ENCODE measurements at places on chromosomes 13 and 19.

DNA sequence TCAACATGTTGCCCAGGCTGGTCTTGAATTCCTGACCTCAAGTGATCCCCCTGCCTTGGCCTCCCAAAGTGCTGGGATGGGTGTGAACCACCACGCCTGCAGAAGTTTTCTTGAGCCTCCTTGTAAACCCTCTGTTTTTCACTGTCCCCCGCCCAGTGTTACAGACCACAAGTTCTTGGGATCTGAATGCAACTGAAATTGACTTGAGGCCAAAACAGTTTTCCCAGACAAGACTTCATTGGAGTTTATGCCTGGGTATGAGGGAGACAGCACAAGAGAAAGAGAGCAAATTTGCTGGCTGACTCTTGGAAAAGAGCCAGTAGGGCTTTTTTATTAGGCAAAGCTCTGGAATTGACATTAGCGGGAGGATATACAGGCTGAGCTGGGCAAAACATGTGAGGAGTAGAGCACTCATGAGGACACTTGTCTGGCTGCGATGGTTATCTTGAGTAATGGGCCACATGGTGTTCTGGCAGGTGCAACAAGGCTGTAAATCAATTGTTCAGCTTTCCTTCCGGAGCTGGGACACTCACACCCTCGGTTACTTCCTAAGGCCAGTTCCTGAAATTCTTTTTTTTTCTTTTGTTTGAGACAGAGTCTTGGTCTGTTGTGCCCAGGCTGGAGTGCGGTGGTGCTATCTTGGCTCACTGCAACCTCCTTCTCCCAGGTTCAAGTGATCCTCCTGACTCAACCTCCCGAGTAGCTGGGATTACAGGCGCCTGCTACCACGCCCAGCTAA is 12.7 kb upstream of the HNRNPL start:
- no peak for DNase-seq

DNA sequence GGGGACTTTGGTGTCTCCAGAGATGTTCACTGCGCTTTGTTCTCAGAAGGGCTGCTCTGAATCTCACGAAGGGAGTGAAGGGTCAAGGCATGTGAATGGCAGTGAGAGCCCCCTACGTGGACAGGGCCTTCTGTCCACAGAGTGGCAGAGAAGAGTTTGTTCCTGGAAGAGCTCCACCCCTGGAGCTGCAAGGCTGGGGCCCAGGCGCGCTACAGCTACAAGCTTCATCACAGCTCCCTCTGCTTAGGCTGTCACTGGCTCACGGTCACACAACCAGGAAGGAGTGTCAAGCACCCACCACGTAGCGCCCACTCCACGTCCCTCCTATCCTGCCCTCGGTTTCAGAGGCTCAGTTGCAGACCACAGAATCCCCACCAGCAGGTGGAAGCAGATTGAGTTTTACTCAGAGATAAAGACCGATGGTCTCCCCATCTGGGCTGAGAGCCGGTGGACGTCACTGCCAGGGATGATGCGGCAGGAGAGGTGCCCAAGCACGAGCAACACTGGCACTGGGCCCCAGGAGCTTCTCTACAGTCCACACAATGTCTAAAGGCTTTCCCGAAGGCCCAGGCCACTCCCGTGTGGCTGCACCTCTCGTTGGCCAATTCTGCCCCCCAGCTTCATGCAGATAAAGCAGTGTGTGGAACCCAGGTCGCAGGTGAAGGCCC is 23.0 kb upstream of the TFDP1 start:
- DNase-seq = no peak

DNA sequence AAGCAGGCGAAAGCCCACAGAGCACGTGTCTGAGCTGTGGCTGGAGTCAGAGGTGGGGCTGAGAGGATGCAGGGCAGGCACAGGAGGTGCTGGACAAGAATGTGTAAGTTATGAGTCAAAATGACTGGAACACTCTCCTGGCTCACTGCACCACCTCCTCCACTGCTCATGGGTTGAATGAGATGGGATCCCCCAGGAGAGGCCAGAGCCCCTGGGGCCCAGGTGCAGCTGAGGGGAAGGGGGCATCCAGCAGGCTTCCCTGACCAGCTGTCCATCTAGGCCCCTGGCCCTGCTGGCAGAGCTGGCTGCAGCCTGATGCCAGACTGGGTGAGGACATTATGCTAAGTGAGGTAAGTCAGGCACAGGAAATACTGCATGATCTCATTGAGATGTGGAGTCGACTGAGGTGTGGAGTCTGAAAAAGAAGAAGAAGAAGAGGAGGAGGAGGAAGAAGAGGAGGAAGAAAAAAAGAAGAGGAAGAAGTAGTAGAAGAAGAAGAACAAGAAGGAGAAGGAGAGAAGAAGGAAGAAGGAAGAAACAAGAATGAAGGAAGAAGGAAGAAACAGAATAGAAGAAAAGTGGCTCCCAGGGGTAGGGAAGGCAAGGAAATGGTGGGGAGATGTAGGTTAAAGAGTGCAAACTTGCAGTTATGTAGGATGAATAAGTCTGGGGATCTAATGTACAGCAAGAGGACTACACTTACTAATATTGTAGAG is 747.4 kb downstream of the UQCRFS1 start:
- no peak for DNase-seq

GRCh38 chr19:7994928-7995809 is 10.3 kb downstream of the ELAVL1 start:
- no peak for DNase-seq

- DNase-seq = no peak
Measured at GRCh38 chr19:35885225-35885738, 15.1 kb downstream of the NFKBID start.

DNA sequence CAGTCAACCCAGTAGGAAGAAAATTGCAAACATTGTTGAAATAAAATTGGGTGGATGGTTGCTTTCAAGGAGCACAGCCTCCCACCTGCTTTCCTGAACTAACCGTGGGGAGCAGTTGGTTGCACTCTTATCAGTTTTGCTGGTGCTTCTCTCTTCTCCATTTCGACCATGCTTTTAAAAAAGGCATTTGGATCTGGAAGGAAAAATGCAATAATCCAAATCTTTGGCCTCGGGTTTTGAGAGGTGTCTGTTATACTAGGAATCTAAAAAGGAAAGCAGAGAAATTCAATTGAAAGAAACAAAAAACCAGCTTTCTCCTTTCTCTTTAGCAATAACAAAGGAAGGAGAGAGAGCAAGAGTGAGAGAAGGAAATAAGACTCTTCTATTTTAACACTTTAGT is 113.6 kb upstream of the ARGLU1 start:
- no peak for DNase-seq

DNA sequence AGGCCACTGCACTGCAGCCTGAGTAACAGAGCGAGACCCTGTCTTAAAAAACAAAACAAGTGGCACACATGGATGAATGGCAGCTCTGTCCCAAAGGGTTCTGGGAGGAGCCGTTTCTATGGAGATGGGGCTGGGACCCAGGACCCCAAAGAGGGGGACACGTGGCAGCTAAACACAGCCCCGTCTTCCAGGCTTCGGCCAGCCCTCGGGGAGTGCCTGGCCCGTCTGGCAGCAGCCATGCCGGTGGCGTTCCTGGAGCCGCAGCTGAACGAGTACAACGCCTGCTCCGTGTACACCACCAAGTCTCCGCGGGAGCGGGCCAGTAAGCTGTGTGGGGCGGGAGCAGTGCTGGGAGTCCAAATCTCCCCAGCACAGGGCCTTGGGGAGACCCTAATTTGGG is 82.4 kb downstream of the RYR1 start:
- no peak for DNase-seq

DNA sequence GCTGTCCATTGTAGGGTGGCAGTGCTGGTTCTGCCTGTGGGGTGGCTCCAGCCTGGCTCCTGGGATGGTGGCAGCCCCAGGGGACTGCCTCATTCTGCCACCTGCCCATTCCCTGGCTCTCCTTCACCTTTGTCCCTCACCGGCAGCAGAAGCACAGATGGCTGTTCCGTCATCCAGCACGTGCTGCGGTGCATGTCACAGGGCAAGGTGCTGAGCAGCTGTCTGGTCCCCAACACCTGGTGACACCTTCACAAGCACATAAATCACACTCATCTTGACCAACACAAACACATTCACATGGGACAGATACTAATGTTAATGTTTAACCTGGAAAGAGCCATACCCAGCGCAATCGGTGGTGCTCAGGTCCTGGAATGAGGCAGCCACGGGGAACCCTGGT is 126.8 kb downstream of the UQCRFS1 start:
- DNase-seq = no peak

- no peak for DNase-seq
Measured at GRCh38 chr19:14732510-14732909, 42.7 kb downstream of the ZNF333 start.

DNA sequence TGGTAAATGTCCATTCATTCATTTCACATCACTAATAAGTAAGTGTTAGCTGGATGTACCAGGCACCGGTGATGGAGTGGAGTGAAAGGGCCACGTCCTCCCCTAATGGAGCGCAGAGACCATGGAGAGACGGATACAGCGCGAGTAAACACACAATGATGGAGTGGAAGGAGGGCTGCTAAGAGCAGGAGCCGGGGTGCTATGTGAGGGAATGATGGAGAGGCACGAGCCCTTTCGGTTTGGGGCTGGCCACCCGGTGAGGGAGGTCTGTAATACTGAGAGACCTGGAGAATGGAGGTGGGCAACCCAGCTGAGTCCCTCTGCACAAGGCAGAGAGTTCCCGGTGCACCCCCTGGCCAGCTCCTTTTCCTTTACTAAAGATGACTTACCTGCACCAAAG is 53.7 kb downstream of the PEPD start:
- no peak for DNase-seq

- no peak for DNase-seq
Measured at GRCh38 chr19:2306971-2307370, 983 bp downstream of the LINGO3 start.

DNA sequence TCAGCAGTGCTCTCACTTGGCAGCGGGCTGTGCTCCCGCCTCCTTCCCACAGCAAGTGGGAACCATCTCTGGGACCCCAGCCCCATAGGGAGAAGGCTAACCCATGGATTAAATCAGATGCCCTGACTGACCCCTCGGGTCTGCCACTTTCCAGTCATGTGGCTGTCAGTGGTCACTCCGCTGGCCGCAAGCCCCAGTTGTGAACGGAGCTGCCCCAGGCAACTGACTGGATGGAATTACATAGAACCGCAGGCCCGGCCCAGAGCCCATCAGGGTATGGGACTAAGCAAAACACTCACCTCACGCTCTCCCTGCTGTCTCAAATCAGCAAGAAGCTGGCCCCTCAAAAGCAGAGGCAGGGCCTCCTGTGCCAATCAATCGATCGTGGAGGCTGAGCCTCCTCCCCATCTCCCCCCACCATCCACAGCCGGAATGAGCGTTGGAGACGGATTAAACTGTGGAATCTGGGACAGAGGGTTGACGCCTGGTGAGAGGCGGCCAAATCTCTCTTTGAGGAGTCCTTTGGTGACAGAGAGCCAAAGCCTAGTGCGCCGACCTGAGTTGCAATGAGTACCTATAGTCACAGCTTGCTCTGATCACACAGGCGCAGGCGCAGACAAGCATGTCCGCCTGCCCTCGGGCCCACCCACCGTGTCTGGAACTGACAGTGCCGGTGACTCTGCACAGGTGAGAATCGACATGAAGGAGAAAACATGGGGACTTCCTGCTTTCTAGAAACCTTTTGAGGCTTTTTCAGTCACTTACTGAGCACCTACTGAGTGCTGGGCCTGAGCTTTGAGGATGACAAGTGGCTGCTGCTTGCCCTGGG is 38.7 kb downstream of the PBX4 start:
- no peak for DNase-seq

GRCh38 chr19:10706990-10707389 is 5.8 kb downstream of the QTRT1 start:
- DNase-seq = no peak

GRCh38 chr13:26656919-26657318 is 99.4 kb downstream of the WASF3 start:
- DNase-seq = no peak

DNA sequence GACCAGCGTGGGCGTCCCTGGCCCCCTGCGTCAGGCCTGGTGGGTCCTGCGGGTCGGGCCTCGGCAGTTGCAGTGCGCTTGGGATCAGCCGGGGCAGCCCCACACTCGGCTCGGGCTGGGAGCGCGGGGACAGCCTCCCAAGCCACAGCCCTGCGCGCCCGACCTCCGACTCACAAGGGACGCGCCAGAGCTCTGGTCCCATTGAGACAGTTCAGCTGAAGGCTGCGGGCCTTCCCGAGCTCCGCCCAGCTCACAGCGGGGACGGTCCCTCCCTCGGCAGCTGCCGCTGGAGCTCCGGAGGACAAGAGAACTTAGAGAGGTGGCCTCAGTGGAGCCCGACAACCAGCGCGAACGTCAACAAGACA is 45.7 kb upstream of the ZNF730 start:
- no peak for DNase-seq

DNA sequence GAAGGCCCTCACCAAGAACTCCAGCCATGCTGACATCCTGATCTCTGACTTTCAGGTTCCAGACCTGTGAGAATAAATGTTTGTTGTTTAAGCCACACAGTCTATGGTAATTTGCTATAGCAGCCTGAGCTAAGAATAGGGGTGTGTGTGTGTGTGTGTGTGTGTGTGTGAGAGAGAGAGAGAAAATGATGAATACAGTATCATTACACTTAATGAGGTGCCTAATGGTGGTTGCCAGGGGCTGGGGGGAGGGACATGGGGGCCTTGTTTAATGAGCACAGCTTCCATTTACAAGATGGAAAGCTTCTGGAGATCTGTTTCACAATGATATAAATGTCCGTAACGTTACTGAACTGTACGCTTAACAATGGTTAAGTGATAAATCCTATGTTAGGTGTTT is 53.8 kb upstream of the LATS2 start:
- DNase-seq = no peak

GRCh38 chr13:19089315-19089714 is 92.3 kb downstream of the TUBA3C start:
- DNase-seq = no peak
